ENCODE measurements at places on chromosomes 13 and 19.

GRCh38 chr19:13962699-13963602 lies 10.6 kb downstream of the DCAF15 start:
- DNase-seq: no peak

- DNase-seq: no peak
Observed at GRCh38 chr13:45364876-45365557, 24.0 kb upstream of the TPT1 start.

GRCh38 chr19:11375143-11375948 lies 880 bp downstream of the SWSAP1 start:
- no peak for DNase-seq

DNA sequence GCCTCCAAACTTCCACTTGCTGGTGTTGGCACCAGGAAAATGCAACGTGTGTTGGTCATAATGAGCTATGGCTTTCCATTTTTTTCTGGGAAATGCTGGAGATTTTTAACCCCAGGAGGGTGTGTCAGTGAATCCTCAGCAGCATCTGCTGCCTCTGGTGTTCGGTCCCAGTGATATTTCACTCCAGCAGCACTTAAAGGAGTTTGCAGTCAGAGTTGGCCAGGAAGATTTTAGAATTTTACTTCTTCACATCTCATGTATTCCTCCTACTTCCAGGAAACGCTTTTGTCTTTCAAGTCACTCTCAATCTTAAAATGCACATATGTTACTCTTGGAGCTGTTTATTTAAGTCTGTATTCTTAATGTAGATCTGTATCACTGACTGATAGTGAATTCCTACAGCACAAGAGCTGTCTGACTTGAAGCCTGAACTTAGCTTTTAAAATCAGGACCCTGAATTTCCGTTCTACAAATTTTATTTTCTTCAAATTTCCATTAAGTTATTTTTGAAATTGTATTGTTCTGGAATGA lies 903.4 kb upstream of the SLC10A2 start:
- DNase-seq: no peak

GRCh38 chr13:76975863-76976262 lies 16.0 kb upstream of the CLN5 start:
- DNase-seq: no peak

GRCh38 chr13:106449096-106449495 lies 86.4 kb downstream of the EFNB2 start:
- DNase-seq: no peak
